T-helper 17 cell (primary cell): ENCODE measurements at places on chromosomes 6 and 20.

DNA sequence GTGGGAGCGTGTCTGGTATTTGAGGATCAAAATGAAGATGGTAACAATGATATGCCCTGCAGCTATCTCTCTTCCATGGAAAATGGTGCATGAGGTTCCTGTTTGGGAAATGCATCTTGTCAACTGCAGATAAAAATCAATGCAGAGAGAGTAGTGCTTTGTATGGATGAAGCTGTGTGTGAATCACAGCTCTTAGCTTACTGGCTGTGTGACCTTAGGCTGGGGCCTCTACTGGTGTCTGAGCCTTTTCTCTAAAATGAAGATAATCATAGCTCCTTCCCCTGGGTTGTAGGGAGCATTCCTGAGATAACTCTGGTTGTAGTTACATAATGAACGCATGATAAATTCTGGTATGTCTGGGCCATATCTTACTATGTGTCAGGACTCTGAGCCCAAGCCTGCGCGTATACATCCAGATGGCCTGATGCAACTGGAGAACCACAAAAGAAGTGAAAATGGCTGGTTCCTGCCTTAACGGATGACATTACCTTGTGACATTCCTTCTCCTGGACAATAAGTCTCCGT, 19.6 kb downstream of the ANGPT4 start:
- DNase-seq = no peak

- DNase-seq = no peak
Measured at GRCh38 chr6:125232466-125232865, 69.3 kb downstream of the HDDC2 start.

GRCh38 chr20:51570739-51571459, 28.4 kb upstream of the NFATC2 start:
- no peak for DNase-seq

DNA sequence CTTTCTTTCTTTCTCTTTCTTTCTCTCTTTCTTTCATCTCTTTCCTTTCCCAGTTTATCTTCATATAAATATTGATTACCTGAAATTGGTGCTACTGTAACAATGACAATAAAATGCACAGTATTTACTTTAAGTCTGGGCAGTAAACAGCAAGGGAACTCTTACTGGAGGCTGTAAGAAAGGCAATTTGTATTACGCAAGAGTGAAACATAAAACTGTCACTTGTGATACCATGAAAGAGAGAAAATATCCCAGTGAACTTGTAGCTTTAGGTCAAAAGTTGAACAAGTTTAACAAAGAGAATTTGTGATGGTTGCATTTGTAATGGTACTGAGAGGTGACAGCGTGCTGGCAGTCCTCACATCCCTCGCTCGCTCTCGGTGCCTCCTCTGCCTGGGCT, 80.0 kb downstream of the EYS start:
- no peak for DNase-seq
